Purkinje cell (primary cell): ENCODE measurements at places on chromosomes 16 and 17. TPM values are rescaled to one million over a fixed set of nuclear protein-coding genes. Genes with fewer than 3 reads are reported as not detected.

SLC9A5 gene
- polyA plus RNA-seq: 1.1 and 1.7 TPM in 2 replicates

GUCY2D gene
- polyA plus RNA-seq: not detected in 2 replicates

SEPTIN1 gene
- not detected in 2 replicates for polyA plus RNA-seq

ABCC3 gene
- polyA plus RNA-seq: 0.45 and 4.3 TPM in 2 replicates

LCMT1 gene
- polyA plus RNA-seq: 101 and 105 TPM in 2 replicates

CHST4 gene
- polyA plus RNA-seq: not detected in 2 replicates
